ENCODE measurements at places on chromosomes 11 and 22.
A peak's percentile ranks its signal among the peaks of the same experiment; 100 is the strongest.

- no peak for DNase-seq
These were observed 34.7 kb upstream of the RFPL3 start for GRCh38 chr22:32322986-32323385.

DNA sequence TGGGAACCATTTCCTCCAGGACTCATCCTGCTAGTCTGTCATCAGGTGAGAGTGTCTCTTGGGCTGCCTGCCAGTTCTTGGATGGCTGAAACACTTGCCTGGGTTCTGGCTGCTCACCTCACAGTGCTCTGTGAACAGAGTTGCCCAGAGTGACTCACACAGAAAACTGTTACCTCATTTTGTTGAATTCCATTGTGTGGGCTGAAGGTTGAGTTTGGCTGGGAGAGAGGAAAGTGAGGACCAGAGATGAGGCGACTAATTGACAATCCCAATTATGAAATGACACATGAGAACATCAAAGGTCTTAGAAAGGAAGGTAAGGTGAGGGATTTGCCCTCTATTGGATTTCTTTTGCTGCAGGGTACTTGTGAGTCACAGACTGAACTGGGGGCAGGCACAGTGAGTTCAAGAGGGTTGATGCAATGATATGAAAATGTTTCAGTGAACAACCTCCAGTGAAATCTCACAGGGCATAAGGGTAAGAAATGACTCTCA is 20.2 kb upstream of the CALCB start:
- DNase-seq, result no peak

- no peak for DNase-seq
These were observed 53.8 kb downstream of the BUD13 start for GRCh38 chr11:116718955-116719501.

DNA sequence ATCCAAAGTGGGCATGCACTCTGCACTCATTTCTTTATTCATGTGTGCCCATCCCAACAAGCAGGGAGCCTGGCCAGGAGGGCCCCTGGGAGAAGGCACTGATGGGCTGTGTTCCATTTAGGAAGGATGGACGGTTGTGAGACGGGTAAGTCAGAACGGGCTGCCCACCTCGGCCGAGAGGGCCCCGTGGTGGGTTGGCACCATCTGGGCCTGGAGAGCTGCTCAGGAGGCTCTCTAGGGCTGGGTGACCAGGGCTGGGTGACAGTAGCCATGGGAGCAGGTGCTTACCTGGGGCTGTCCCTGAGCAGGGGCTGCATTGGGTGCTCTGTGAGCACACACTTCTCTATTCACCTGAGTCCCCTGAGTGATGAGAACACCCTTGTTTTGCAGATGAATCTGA is 129.3 kb upstream of the B3GAT1 start:
- no peak for DNase-seq

GRCh38 chr11:65786008-65786785 is 666 bp upstream of the OVOL1 start:
- peak; percentile 60 for DNase-seq
